ENCODE measurements at places on chromosomes 2 and 18. TPM values are rescaled to one million over a fixed set of nuclear protein-coding genes. Genes with fewer than 3 reads are reported as not detected.

GRCh38 chr18:78981989-78982620 lies 2.5 kb downstream of the SALL3 start:
- no peak for DNase-seq

GRCh38 chr2:112151701-112152440 lies 13.7 kb downstream of the FBLN7 start:
- no peak for DNase-seq

The ZC3H6 gene
- total RNA-seq, result 18.4 TPM

The HADHA gene
- 122 TPM for total RNA-seq

The UGT1A4 gene
- 1.1 TPM for total RNA-seq
